Karpas-422 (cell line): ENCODE measurements at places on chromosomes 7 and 10. TPM values are rescaled to one million over a fixed set of nuclear protein-coding genes. Genes with fewer than 3 reads are reported as not detected.
A peak's percentile ranks its signal among the peaks of the same experiment; 100 is the strongest.

- peak; percentile 54 for DNase-seq
- peak overlapping the region; percentile 83 for H3K27ac ChIP-seq
- H3K4me1 ChIP-seq, result peaks cover 68% of the 10 kb centered on the region
- H3K36me3 ChIP-seq, result no peaks in the 10 kb centered on the region
These were observed 51.1 kb downstream of the KCTD7 start for GRCh38 chr7:66679633-66680244.

DNA sequence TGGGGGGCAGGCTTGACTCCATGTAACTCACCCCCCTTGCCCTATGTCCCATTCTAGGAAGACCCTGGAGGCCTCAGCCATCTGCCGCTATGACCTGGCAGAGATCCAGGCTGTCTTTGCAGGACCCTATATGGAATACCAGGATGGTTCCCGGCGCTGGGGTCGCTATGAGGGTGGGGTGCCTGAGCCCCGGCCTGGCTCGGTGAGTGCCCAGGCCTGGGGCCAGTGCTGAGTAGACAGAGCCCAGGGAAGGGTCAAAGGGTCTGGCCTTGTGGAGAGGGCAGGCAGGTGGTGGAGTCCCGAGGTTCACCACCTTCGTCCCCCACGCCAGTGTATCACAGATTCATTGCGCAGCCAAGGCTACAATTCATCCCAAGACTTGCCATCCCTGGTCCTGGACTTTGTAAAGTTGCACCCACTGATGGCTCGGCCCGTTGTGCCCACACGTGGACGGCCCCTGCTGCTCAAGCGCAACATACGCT, 7.5 kb downstream of the MRPL43 start:
- no peak for DNase-seq
- H3K4me1 ChIP-seq, result no peaks in the 10 kb centered on the region
- no peak overlapping the region for H3K27ac ChIP-seq
- peaks cover 4% of the 10 kb centered on the region; the same call in 1 of the 2 replicates for H3K36me3 ChIP-seq

Gene LRIT1
- total RNA-seq, result not detected in 2 replicates

Gene SVIL
- total RNA-seq, result not detected in 2 replicates

Gene ZNF438
- 0.26 and 3.1 TPM in 2 replicates for total RNA-seq

DNA sequence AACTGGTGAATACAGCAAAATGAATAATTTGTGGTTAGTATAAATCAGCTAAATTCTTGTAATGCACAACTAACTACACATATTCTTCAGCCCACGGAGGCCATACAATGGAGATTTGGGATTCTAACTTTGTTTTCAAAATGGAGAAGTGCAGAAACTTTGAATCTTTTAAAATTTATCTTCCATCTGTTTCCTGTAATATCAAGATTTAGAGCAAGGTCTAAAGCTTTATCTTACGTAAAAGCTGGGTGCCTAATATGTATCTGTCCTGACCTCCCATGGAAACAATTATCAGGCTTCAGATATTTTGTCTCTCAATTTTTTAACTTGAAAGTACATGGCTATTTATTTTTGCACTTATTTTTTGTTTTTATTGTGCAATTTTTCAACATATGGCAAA, 5.0 kb upstream of the AHR start:
- H3K4me1 ChIP-seq, result peaks cover 2% of the 10 kb centered on the region; the same call in 1 of the 2 replicates
- H3K36me3 ChIP-seq, result no peaks in the 10 kb centered on the region
- H3K27me3 ChIP-seq, result no peaks in the 10 kb centered on the region
- no peak overlapping the region for H3K4me3 ChIP-seq
- H3K27ac ChIP-seq, result no peak overlapping the region

Gene GCK
- total RNA-seq, result not detected in 2 replicates

DNA sequence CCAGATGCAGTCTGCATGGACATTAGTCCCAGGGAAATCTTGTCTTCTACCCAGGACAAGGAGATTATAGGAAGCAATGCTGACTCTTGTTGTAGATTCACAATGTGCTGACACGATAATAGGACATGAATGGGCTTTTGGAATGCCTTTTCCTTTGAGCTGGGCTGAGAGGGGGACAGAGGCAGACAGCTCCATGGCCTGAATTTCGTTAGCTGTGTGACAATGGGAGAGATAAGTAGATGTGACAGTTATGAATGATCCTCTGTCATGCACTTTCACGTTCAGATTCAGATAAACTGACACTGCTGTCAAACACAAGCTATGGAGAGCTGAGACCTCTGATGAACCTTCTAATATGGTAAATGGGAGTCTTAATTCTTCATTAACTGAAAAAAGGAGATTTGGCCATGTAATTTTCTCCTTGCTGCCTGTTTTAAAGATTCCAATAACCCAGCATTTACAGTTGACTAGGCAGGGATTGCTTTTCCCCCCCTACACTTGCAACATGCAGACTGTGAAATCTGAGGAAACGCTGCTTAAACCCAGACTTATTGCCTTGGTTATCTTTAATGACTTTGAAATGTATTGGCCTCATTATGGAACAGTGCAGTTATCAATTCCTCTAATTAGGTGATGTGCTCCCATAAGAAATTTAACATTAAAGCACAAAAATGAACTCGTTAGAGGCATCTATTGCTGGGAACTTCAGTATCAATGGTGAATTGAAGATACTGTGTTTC, 669.3 kb downstream of the AUTS2 start:
- H3K4me3 ChIP-seq, result no peak overlapping the region
- no peak overlapping the region for H3K27ac ChIP-seq
- no peaks in the 10 kb centered on the region for H3K27me3 ChIP-seq
- no peak for DNase-seq

DNA sequence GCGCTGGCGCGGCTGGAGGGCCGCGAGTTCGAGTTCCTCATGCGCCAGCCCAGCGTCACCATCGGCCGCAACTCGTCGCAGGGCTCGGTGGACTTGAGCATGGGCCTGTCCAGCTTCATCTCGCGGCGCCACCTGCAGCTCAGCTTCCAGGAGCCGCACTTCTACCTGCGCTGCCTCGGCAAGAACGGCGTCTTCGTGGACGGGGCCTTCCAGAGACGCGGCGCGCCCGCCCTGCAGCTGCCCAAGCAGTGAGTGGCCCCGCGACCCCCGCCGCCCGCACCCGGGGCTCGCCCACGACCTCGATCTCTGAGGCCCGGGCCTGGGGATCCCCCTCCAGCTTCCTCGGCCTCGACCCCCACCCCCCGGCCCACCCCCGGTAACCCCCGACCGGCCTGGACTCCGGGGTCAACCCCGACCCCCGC, 537 bp downstream of the FOXK1 start:
- no peak overlapping the region for H3K27ac ChIP-seq
- peak overlapping the region; percentile 100 for H3K4me3 ChIP-seq
- peaks cover 21% of the 10 kb centered on the region for H3K4me1 ChIP-seq

DNA sequence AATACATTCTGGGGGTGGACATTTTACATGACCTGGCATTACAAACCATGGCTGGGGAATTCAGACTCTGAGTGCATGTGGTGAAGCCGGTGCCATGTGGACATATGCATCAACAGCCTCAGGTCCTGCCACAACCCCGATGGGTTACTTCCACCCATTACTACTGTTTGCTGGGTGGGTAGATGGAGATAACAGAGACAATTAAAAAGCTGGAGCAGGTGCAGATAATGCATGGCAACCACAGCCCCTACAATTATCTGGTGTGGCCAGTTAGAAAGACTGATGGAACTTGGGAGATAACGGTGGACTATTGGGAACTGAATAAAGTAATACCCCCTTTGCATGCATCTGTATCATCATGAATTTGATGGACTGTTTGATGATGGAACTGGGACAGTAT, 21.6 kb upstream of the ADAMTS14 start:
- H3K4me3 ChIP-seq, result no peak overlapping the region
- no peak overlapping the region for H3K27ac ChIP-seq
- no peaks in the 10 kb centered on the region; the same call in 1 of the 2 replicates for H3K27me3 ChIP-seq
- H3K4me1 ChIP-seq, result peaks cover 11% of the 10 kb centered on the region
- no peak for DNase-seq

GRCh38 chr10:7090529-7090928, 320.3 kb downstream of the SFMBT2 start:
- no peak overlapping the region for H3K4me3 ChIP-seq
- no peaks in the 10 kb centered on the region for H3K4me1 ChIP-seq
- H3K27ac ChIP-seq, result no peak overlapping the region
- H3K27me3 ChIP-seq, result no peaks in the 10 kb centered on the region

DNA sequence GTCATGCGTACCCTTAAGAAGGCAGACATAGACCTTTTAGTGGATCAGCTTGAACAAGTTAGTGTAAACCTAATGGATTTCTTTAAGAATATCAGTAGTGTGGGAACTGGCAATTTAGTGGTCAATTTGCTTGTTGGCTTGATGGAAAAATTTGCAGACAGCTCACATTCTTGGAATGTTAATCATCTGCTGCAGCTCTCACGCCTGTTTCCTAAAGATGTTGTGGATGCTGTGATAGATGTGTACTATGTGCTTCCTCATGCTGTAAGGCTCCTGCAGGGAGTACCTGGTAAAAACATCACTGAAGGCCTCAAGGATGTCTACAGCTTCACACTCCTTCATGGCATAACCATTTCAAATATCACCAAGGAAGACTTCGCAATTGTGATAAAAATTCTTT, 103.4 kb downstream of the ABCA13 start:
- no peak overlapping the region for H3K27ac ChIP-seq
- no peaks in the 10 kb centered on the region for H3K27me3 ChIP-seq
- no peaks in the 10 kb centered on the region for H3K36me3 ChIP-seq
- no peak overlapping the region for H3K4me3 ChIP-seq

DNA sequence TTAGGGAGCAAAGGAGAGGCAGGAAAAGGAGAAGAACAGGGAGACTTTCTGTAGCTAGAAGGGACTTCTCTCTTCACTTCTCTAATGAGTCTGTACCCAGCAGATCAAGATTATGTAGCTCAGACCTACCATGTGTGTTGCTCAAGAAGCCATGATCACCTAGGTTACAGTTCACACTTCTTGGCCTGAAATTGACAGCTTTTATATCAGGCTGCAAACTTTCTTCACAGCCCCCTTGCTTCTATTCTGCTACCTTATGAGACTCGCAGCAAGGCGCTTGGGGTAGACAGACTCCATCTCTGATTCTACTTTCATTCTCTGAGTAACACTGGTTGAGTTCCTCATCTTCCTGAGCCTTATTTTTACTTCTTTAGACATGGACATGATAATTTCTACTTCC, 19.6 kb upstream of the GIMAP2 start:
- no peaks in the 10 kb centered on the region for H3K4me1 ChIP-seq
- H3K4me3 ChIP-seq, result no peak overlapping the region
- no peaks in the 10 kb centered on the region for H3K36me3 ChIP-seq
- no peak for DNase-seq
- no peak overlapping the region for H3K27ac ChIP-seq

Gene HYAL4
- total RNA-seq, result not detected in 2 replicates

DNA sequence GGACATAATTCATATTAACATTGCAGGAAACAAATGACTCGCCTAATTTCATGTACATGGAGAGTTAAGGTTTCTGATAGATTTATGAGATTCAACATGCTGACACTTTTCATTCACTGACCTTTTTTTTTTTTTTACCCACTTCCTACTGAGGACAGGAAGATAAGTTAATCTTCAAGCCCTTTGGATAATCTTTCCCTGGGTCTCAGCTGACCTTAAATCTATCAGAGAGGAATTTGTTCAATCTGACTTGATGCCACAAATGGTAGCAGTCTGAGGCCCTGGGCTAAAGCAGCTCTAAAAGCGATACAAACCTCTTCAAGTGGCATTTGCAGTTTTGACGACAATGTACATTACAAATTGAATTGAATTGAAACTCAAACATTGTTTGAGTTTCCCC, 493.3 kb upstream of the SORCS1 start:
- H3K36me3 ChIP-seq, result no peaks in the 10 kb centered on the region
- H3K4me1 ChIP-seq, result no peaks in the 10 kb centered on the region
- DNase-seq, result no peak

Gene NODAL
- total RNA-seq, result not detected in 2 replicates

Gene PRLHR
- total RNA-seq, result not detected in 2 replicates

DNA sequence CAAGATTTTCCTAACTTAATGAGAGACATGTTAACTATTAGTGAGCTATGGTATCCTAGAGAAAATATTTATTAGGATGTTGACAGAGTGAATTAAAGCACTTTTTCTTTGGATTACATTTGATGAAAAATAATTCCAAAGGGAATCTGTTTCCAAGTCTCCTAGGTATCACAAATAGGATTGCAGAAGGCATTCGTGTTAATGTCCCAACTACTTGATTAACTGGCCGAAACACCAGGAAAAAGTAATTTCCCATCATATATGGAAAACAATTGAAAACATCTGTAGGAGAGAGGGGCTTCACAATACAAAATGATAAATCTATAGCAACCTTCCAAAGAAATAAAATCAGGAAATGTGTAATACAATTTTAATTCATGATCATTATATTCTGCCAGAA, 406.7 kb downstream of the PARD3 start:
- no peak overlapping the region for H3K27ac ChIP-seq
- DNase-seq, result no peak
- H3K36me3 ChIP-seq, result no peaks in the 10 kb centered on the region
- H3K4me3 ChIP-seq, result no peak overlapping the region

DNA sequence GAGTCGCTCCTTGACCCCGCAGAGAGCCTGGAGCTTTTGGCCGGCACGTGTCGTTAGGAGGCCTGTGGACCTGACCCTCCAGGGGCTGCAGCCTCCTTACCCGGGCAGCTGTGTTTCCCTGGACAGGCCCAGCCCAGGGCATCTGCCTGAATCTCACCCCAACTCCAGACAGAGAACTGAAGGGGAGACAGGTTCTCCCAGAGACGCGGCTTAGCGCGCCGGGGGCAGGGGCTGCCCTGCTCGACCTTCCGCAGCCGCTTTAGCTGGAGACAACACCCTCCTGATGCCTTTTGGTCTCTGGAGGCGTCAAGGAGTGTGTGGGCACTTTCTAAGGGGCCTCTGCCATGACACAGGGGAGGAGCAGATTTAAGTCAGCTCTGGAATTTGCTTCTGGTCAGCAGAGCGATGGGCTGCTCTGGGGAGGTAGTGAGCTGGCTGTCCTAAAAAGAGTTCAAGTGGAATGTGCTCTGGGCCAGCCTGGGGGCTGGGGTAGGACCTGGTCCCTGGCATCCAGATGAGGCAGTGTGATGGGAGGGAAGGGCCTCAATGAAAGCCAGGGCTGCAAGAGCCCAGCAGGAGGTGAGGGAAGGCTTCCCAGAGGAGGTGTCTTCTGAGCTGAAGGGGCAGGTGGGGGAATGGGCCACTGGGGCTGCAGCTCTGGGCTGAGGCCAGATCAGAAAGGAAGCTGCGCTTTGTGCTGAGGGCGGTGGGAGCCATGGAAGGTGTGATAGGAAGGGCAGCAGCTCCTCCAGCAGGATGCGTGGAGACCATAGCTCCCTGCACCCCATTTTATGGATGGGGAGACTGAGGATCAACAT, 5.8 kb downstream of the GRIFIN start:
- no peak overlapping the region for H3K4me3 ChIP-seq
- DNase-seq, result no peak
- H3K36me3 ChIP-seq, result no peaks in the 10 kb centered on the region
- no peak overlapping the region for H3K27ac ChIP-seq
- H3K27me3 ChIP-seq, result no peaks in the 10 kb centered on the region

DNA sequence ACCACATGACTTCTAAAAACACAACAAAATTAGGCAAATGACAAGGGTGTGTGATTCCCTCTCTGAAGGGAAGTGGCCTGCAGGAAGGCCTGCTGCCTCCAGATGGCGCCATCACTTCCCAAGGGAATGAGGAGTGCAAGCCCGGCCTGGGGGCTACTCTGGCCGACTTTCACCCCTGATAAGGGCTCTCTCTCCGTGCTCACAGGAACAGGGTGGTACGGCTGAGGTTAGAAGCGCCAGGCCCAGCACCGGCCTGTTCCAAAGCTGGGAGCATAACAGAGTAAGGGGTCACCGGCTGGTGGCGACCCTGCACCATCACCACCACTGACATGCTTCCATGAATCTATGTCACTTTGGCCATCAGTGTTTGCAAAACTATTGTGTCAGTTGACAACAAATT, 13.1 kb downstream of the RBP3 start:
- no peaks in the 10 kb centered on the region for H3K27me3 ChIP-seq
- no peak overlapping the region for H3K27ac ChIP-seq
- DNase-seq, result peak; percentile 80
- H3K36me3 ChIP-seq, result no peaks in the 10 kb centered on the region
- H3K4me1 ChIP-seq, result peaks cover 3% of the 10 kb centered on the region
- no peak overlapping the region for H3K4me3 ChIP-seq
